ENCODE measurements at places on chromosomes 2 and 18. TPM values are rescaled to one million over a fixed set of nuclear protein-coding genes. Genes with fewer than 3 reads are reported as not detected.

- no peaks in the 10 kb centered on the region for H3K27me3 ChIP-seq
- no peak overlapping the region for H3K27ac ChIP-seq
- H3K4me3 ChIP-seq = no peak overlapping the region
- no peaks in the 10 kb centered on the region for H3K36me3 ChIP-seq
- DNase-seq = no peak
- H3K4me1 ChIP-seq = no peaks in the 10 kb centered on the region
Observed at GRCh38 chr2:220246386-220246785, 619.0 kb downstream of the SLC4A3 start.

- no peak overlapping the region for H3K4me3 ChIP-seq
- H3K36me3 ChIP-seq = peaks cover 2% of the 10 kb centered on the region
- H3K27ac ChIP-seq = no peak overlapping the region
- peaks cover 3% of the 10 kb centered on the region for H3K27me3 ChIP-seq
- DNase-seq = no peak
Observed at GRCh38 chr18:35502052-35502451, 4.3 kb upstream of the INO80C start.

DNA sequence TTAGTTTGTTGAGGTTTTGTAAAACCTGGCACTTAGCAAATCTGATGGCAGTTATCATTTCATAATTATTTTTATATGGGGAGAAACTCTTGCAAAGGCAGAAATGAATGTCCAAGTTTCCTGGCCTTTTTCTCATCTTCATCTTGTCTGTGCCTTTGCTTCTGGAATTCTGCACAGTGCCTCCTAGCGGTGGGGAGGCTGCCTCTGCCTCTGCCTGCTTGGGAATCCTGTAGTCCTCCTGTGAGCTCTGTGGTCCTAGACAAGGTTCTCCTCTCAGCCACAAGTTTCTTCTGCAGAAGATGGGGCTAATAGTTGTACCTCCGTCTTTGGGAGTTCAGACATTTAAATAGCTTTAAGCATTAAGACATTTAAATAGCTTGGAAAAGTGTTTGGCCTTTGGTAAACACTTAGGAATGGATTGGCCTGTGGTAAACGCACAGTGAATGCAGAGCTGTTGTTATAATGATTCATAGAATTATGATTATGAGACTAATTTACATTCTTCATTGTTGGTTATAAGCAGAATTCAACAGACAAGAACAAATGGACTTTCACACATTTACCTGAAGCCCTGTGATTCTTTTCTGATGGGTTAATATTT, 101.2 kb downstream of the ZNF236 start:
- H3K27ac ChIP-seq = no peak overlapping the region
- peaks cover 54% of the 10 kb centered on the region for H3K36me3 ChIP-seq
- no peaks in the 10 kb centered on the region for H3K27me3 ChIP-seq
- H3K4me3 ChIP-seq = no peak overlapping the region

- no peak for DNase-seq
- no peak overlapping the region for H3K27ac ChIP-seq
- no peaks in the 10 kb centered on the region for H3K36me3 ChIP-seq
Observed at GRCh38 chr18:36451454-36452251, 154.1 kb downstream of the FHOD3 start.

DNA sequence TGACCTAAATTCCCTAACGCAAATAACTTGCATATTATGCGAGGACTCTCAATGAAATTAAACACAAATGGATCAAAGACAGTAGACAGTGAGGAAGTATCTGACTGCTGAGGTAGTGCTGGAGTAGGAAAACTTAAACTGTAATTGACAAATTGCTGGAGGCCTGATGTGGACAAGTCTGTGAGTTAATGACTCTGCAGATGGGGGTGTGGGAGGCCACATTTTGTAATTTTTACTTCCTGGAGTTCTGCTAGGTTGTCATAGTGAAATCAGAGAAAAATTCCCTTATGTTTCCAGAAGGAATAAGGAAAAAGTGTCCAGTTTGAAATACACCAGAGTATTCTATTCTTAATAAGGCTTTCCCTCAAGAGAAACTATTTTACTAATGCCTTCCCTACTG, 333.0 kb upstream of the CNTNAP5 start:
- no peaks in the 10 kb centered on the region for H3K27me3 ChIP-seq
- no peak overlapping the region for H3K4me3 ChIP-seq
- no peak overlapping the region for H3K27ac ChIP-seq
- DNase-seq = no peak

- peaks cover 60% of the 10 kb centered on the region for H3K4me1 ChIP-seq
- H3K27me3 ChIP-seq = no peaks in the 10 kb centered on the region
- H3K4me3 ChIP-seq = no peak overlapping the region
- DNase-seq = no peak
- peaks cover 2% of the 10 kb centered on the region for H3K36me3 ChIP-seq
Observed at GRCh38 chr2:227466887-227467600, 4.9 kb upstream of the AGFG1 start.

- H3K4me3 ChIP-seq = no peak overlapping the region
- H3K36me3 ChIP-seq = no peaks in the 10 kb centered on the region
- no peak for DNase-seq
- no peak overlapping the region for H3K27ac ChIP-seq
- no peaks in the 10 kb centered on the region for H3K27me3 ChIP-seq
- no peaks in the 10 kb centered on the region for H3K4me1 ChIP-seq
Observed at GRCh38 chr2:164661349-164661748, 40.1 kb upstream of the GRB14 start.

DNA sequence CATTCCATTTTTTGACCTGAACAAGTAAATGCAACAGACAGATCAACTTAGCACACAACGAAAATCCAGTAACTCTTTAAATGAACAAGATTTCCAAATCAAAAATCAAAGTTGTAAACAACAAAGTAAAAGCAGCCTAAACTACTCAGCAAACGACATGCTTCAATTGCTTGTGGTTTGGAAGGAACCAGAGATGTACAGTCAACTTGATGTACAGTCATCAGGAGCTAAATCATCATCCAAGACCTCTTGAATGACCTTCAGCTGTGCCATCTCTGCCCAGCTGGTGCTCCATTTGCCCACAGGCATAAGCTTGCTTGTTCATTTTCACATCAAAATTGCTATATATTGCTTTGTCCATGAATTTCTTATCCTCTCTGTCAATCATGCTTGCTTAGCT, 109.8 kb downstream of the UPP2 start:
- H3K4me3 ChIP-seq = no peak overlapping the region
- H3K36me3 ChIP-seq = no peaks in the 10 kb centered on the region
- H3K27ac ChIP-seq = no peak overlapping the region
- no peaks in the 10 kb centered on the region for H3K4me1 ChIP-seq

DNA sequence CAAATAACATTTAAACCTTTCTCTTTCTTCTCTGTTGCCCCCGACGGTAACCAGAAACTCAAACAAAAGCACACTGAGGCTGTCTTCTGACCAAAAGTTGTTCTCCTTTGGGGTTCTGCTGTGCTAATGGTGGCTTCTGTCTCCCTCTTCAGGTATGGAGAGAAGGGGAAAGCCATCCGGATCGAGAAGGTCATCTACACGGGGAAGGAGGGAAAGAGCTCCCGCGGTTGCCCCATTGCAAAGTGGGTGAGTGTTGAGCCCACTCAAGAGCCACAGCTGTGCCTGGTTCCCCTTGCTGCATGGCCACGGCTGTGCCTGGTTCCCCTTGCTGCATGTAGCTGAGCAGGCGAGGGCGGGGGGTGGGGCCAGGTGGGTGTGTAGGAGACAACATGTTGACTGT, 67.4 kb downstream of the BOLA3 start:
- no peaks in the 10 kb centered on the region for H3K4me1 ChIP-seq
- H3K36me3 ChIP-seq = peaks cover 31% of the 10 kb centered on the region
- H3K4me3 ChIP-seq = no peak overlapping the region
- no peaks in the 10 kb centered on the region for H3K27me3 ChIP-seq
- DNase-seq = no peak

DNA sequence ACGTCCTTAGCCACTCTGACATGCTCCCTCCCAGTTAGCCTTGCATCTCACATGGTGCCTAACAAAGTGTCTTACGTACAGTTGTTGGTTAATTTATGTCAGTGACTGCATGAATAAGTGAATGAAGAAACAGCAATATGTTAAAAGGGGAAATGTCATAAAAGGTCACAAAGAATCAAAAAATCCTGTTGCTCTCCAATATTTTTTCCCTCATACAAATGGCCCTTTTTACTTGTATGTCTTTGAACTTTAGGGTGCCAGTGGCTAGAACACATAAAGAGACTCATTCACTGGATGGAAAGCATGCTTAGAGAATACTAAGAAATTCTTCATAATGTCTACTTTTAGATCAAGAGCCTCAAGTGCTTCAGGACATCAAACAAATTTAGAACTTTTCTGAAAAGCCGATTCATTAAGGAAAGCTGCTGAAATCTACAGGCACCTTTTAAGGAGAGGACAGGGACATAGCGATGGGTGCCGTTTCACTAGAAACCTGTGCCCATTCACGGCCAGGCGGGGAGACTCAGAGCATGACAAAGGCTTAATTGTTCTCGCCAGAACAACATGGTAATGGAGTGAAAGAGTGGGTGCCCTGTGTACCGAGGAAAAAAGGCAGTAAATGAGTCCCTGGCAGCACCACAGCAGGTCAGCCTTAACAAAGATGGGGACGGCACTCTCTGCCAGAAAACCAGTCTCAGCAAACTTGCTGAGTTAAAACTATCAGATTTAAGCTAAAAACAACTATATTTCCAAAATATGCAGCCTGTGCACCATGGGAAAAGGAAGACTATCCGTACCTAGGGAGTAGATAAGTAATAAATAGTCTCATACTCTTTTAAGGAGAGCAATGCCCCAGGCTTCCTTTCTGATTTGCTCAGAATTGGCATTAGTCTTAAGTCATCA, 71.6 kb upstream of the SPTBN1 start:
- DNase-seq = no peak
- no peak overlapping the region for H3K4me3 ChIP-seq
- peaks cover 3% of the 10 kb centered on the region for H3K27me3 ChIP-seq
- no peaks in the 10 kb centered on the region for H3K4me1 ChIP-seq

DNA sequence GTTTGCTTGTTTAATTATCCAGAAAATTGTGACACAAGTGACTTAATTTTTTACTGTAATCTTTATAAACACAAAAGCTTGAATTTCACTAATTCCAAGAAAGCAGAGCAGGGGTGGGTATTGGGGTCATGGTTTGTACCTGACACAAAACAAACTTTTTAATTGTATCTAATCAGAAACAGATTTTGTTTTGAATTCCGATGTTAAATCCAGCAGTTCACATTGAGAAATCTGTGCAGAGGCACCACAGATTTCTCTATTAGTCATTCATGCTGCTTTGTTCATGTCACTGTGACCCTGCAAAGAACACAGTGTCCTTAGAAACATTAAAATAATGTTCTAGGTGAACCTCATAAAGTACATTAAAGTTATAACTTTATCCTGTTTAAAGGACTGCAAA, 443.4 kb downstream of the NYAP2 start:
- H3K27me3 ChIP-seq = no peaks in the 10 kb centered on the region
- H3K4me3 ChIP-seq = no peak overlapping the region
- no peaks in the 10 kb centered on the region for H3K36me3 ChIP-seq
- DNase-seq = no peak
- H3K27ac ChIP-seq = no peak overlapping the region

DNA sequence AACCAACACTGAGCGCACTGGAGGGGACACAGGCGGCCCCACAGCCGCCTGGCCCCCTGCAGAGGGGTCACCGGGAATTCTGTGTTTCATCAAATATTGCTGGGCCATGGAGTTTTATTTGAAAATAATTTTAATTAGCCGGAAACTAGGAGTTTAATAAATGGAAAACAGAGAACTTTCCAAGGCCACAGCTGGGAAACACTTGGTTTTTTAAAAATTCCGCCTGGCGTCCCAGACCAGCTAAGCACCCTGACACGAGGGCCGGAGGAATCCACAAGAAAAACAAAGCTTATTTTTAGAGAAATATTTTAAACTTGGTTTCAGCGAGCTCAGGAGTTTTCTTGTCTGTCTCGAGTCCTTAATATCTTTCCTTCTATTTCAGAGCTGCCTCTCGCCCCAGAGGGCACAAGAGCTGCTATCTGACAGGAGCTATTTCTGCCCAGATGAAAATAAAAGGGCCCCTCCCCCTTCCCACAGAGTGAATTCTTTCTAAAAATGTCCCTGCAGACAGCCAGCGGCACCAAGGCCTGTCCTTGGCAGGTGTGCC, 8.2 kb downstream of the ZFP36L2 start:
- peak overlapping the region; percentile 97 for H3K27ac ChIP-seq
- peaks cover 49% of the 10 kb centered on the region for H3K4me1 ChIP-seq
- H3K27me3 ChIP-seq = no peaks in the 10 kb centered on the region
- no peak for DNase-seq

DNA sequence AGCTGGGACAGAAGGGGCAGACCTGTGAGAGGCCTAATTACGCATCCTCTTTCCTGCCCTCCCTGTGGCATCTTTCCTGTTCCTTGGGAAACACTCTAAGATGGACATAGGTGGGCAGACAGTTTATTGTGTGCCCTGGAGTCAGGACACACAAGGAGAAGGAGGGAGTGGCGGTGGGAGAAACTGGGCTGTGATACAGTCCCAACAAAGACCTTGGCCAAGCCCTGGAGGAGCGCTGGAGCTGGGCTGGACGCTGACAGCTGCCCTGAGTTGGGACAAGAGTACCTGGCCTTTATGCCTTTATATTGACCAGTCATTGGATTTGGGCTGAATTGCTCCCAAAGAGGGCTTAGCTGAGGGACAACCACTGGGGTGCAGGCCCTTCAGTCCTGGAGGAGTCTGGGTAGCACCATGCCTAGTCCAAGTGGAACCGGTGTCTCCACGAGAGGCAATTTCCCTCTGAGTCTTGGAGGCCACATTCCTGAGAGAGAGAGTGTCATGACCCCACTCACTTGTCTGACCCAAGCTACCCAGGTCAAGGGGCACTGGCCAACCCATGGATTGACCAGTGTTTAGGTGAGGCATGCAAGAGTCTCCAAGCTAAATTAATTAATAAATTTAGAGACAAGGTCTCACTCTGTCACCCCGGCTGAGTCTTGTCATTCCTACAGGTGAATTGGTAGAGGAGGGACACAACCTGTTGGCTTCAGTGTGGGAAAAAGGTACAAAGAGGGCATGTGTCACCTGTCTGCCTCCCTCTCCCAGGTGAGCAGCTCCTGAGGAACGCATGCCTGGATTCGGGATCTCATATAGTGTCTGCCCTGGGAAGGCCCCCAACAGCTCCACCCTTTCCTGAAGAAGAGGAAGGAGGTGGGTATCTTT, 107.1 kb upstream of the ST3GAL5 start:
- no peak for DNase-seq
- peak overlapping the region; percentile 90 for H3K27ac ChIP-seq
- H3K4me3 ChIP-seq = no peak overlapping the region
- peaks cover 83% of the 10 kb centered on the region for H3K4me1 ChIP-seq
- no peaks in the 10 kb centered on the region for H3K27me3 ChIP-seq

GRCh38 chr2:2696733-2697455, 365.8 kb upstream of the MYT1L start:
- no peaks in the 10 kb centered on the region for H3K4me1 ChIP-seq
- no peak for DNase-seq
- no peak overlapping the region for H3K4me3 ChIP-seq
- no peaks in the 10 kb centered on the region for H3K27me3 ChIP-seq
- H3K36me3 ChIP-seq = no peaks in the 10 kb centered on the region

- H3K36me3 ChIP-seq = no peaks in the 10 kb centered on the region
- no peaks in the 10 kb centered on the region for H3K4me1 ChIP-seq
- no peaks in the 10 kb centered on the region for H3K27me3 ChIP-seq
- no peak overlapping the region for H3K4me3 ChIP-seq
- DNase-seq = no peak
- H3K27ac ChIP-seq = no peak overlapping the region
Observed at GRCh38 chr18:38551881-38552280, 986.3 kb upstream of the CELF4 start.

Gene RFTN2
- total RNA-seq = not detected

Gene CDKL4
- total RNA-seq = 1.1 TPM

Gene RGPD4
- total RNA-seq = not detected

Gene WNT10A
- not detected for total RNA-seq

Gene ANTXR1
- total RNA-seq = not detected

Gene C2orf92
- 5.5 TPM for total RNA-seq

Gene ALPG
- not detected for total RNA-seq

Gene PMAIP1
- total RNA-seq = 26.4 TPM

Gene ALPI
- not detected for total RNA-seq

Gene CCDC178
- not detected for total RNA-seq

Gene MYO5B
- total RNA-seq = not detected

Gene IL18RAP
- 22.7 TPM for total RNA-seq

Gene IL18R1
- 53.1 TPM for total RNA-seq
